Renal cortex interstitium (tissue), 15 donors: ENCODE measurements at places on chromosomes 5 and 9. TPM values are rescaled to one million over a fixed set of nuclear protein-coding genes. Genes with fewer than 3 reads are reported as not detected.

GRCh38 chr9:84819491-84819991 lies 150.0 kb downstream of the NTRK2 start:
- DNase-seq = no peak

Gene ARL14EPL
- polyA plus RNA-seq = not detected

- no peak for DNase-seq
Observed at GRCh38 chr5:38938973-38939372, 93.2 kb downstream of the OSMR start.

Gene LCN6
- polyA plus RNA-seq = not detected

Gene PCDHB4
- polyA plus RNA-seq = 1.2 TPM

- no peak for DNase-seq
Observed at GRCh38 chr9:123468541-123468940, 112.5 kb downstream of the CRB2 start.

DNA sequence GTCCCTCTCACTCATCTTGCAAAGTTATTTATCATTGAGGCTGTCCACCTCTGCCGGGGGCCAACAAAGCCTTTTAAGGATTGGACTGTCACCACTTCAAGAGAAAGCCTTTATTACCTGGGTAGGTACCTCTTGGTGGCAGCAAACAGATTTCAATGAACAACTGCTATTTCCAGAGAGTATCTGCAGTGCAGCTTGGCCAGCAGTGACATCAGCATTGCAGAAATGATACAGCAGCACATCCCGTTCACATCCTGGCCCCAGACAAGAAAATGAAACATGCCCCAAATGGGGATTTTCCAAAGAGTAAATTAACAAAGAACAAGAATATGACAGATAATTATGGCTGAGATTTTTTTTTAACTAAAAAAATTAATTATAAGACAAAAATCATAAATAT lies 2.3 kb upstream of the SPATA6L start:
- DNase-seq = no peak

- DNase-seq = no peak
Observed at GRCh38 chr5:93930098-93930497, 188.7 kb upstream of the POU5F2 start.

- no peak for DNase-seq
Observed at GRCh38 chr9:6219040-6219439, 3.4 kb downstream of the IL33 start.
